ENCODE measurements at places on chromosomes 12 and 14. TPM values are rescaled to one million over a fixed set of nuclear protein-coding genes. Genes with fewer than 3 reads are reported as not detected.

The FGF23 gene
- total RNA-seq: not detected

The NTS gene
- total RNA-seq: not detected

The KCNMB4 gene
- 6.7 TPM for total RNA-seq

The CLEC2D gene
- 32.6 TPM for total RNA-seq

The CLEC4E gene
- total RNA-seq: not detected

The CIT gene
- total RNA-seq: 73.9 TPM

The DAO gene
- total RNA-seq: not detected

The TMEM132C gene
- not detected for total RNA-seq

The SIX4 gene
- total RNA-seq: 35.7 TPM

GRCh38 chr14:71267007-71267513 lies 359.8 kb downstream of the PCNX1 start:
- DNase-seq: no peak

GRCh38 chr12:49687941-49688340 lies 19.3 kb downstream of the FMNL3 start:
- no peak for DNase-seq

DNA sequence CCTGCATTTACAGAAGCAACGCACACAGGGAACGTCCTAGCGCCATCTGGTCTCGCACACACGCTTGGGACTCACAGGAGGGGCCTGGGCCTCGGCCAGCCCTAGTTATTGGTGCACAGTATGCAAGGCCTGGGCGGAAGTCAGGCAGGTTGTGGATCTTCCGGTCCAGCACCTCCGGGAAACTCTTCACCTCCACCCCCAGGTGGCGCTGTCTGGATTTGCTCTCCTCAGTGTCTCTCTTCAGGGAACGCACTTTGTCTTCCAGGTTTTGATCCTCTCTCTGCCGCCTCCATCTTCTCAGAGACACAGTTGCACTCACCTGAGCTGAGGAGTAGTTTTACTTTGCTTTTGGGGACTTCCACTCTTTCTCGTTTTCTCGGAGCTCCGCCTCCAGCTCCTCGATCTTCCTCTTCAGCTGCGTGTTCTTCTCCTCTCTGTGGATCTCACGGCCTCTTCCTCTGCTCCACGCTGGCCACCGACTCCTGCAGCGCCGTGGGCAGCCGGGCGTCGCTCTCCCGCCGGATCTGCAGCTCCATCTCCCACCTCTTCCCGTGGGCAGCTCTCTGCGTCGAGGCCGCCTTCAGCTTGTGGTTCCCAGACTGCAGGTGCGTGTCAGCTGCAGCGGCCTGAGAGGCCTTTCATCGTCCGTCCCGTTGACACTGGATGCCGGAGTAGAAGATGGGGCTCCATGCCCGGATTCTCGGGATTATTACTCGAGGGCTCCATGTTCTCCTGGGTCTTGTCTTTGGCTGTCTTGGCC lies 933.8 kb downstream of the TMEM121 start:
- DNase-seq: no peak

DNA sequence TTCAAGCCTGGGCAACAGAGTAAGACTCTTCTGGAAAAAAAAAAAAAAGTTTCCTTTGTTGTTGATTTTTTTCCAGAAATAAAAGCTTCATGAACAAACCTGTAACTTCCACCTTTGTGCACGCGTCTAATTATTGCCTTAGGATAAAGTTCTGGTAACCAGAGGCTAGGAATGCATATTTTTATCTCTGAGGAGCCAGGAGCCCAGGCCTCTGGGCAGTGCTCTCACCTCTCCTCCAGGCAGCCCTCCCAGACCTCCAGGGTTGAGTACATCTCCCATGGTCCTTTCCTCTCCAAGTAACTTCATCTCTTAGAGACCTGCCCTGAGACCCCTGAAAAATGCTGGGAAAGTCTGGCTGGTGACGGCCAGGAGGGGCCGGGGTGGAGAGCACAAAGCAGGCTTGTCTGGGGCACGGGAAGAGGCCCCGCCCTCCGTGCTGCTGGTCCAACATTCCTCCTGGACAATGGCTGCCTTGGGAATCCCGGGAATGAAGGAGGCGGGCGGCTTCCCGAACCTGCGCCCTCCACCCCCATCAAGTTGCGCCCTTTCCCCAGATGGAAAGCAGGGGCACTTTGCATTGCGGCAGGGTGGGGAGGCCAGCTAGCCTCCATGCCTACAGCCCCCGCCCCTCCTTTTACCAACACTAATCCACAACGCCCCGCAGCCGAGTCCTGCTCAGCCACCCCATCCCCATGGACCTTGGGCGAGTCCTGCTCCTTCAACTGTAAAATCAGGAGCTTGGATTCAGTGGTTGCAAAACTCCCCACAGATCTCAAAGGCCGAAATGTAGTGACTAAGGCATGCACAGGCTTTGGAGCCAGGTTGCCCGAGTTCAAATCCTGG lies 7.3 kb upstream of the FIGNL2 start:
- DNase-seq: no peak

DNA sequence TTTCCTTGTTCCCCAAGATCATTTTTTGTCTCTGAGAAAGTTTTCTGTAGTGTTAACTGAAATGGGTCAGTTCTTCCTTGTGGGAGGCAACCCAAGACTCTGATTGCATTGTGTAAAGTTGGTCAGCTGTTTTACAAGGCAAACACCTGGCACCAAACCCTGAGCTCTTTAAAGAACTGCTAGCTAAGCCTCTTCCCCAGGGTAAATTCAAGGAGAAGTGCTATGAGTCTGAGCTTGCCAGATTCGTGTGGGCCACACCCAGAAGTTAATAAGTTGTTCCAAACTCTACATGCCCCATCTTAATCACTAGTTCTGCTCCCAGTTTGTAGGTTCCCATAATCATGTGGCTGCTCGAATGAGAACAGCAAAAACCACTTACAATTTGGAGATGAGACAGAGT lies 214.5 kb downstream of the BTG1 start:
- no peak for DNase-seq

DNA sequence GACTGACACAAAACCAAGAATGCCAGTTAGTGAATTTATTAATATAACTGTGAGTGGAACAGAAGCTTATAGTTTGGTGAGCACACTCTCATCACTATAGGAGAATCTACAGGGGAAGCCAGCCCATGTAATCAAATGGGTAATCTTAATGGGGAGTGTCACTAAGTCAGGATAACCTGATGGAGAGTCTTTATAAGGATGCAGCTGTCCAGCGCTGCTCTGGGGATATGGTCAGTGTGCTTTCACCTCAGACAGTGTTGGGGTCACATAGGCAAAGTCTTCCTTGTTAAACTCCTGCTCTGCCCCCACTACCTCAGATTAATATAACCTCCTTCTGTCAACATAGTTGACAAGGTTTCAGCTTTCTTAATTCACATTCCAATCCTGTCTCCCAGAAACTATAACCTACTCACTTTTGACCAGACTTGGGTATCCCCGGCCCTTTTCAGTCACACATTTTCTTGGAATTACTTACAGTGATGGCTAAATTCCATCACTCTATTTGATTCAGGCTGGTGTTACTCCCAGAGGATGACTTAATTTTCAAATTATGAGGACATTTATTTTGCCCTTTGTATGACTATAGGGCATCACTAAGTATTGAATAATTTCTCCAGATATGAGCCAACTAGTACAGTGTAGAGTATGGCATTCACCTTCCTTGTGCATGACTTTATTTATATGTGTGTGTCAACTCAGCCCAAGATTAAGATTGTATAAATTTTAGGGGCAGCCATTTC lies 13.2 kb downstream of the STK38L start:
- DNase-seq: no peak

GRCh38 chr12:116474331-116474730 lies 84.8 kb upstream of the MAP1LC3B2 start:
- no peak for DNase-seq

DNA sequence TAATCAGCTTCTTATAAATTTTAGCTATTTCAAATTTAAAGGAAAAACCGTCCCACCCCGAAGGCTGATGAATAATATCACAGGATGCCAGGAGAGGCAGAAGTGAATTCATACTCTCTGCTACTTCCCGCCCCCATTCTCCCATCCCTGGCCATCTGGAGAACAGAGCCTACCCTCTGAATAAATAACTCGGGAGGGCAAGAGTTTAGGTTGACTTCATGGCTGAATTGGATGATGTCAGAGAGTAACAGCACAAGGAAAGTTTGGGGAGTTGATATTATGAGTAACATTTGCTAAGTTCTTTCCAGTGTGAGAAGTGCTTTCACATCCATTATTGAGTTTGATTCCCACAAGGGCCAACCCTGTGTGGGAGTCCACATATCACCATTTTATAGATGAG lies 241.6 kb downstream of the EGLN3 start:
- no peak for DNase-seq

DNA sequence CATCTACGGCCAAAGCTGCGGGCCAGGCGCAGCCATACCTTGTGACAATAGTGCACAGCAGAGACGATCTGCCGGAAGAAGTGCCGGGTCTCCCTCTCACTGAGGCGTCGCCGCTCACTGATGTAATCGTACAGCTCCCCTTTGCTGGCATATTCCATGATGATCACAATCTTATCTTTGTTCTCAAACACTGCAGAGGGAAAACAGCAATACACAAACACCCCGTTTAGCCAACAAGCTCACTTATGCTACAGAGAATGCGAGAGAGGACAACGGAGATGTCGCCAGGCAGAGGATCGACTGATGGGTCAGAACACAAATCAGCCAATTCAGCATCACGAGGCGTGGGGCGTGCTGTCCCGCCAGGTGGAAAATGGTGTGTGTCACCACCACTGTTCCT lies 52.1 kb downstream of the NUAK1 start:
- no peak for DNase-seq

GRCh38 chr12:835754-836518 lies 83.6 kb downstream of the WNK1 start:
- DNase-seq: no peak

GRCh38 chr12:48818831-48819590 lies 715 bp downstream of the CACNB3 start:
- DNase-seq: no peak

GRCh38 chr14:76863724-76864407 lies 37.7 kb downstream of the LRRC74A start:
- DNase-seq: peak; percentile 53

DNA sequence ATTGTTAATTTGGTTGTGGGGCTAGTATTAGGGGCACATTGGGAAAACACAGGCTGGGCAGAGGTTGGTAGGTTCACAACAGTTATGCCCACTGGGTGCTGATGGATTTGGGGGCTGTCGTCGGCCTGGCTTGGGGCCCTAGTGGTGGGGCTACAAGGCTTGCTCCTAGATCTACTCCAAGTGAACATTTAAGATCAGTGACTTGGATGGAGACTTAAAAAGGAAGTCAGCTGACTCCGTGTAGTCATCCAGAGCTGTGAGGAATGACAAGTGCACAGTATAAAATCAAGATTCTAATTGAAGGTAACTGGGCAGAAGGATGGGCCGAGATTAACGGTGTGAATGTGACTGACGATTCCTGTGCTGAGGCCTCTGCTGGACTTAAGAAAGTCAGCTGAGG lies 12.8 kb upstream of the NR4A1 start:
- no peak for DNase-seq

- no peak for DNase-seq
Observed at GRCh38 chr12:114774197-114774596, 90.2 kb upstream of the TBX3 start.

DNA sequence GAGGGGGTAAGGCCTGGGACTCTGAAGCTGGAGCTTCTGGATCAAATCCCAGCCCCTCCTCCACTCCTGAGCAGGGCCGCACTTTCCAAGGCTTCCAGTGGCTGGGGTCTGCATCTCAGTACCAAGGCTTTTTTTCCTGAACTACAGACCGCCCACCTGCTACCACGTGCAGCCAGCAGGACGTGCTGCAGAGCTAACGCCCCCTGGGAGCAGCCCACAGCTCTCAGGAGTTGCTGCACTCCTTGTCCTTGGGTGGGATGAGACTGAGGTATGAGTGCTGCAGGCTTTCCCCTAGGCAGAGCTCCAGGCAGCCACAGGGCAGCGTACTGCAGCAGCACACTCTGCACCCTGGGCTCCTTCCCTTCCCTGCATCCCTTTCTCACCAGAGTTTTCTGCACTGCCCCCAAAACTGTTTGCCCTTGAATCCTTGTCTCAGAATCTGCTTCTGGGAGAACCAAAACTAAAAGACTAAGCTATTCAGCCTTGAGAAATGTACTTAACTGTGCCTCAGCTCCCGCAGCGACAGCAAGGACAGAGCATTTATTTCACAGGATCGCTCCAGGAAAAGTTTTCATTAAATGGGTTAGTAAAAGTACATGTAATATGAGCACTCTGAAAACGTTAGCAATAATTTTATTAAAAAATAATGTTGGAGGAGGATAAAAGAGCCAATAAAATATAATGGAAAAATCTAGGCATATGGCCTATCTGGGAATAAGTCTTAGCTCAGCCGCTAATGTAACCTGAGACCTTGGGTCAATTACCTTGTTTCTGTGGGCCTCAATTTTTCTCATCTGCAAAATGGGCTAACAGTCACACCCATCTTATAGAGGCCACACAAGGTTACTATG lies 25.5 kb downstream of the RBM19 start:
- no peak for DNase-seq

DNA sequence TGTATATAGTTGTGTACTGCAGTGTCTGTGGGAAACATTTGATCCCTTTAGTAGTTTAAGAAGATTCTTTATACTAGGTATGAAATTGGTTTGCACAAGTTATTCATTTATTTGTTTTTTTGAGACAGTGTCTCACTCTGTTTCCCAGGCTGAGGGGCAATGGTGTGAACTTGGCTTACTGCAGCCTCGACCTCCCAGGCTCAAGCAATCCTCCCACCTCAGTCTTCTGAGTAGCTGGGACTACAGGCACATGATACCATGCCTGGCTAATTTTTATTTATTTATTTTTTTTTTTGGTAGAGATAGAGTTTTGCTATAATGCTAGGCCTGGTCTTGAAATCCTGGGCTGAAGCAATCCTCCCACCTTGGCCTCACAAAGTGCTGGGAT lies 209.4 kb downstream of the RASSF9 start:
- no peak for DNase-seq

DNA sequence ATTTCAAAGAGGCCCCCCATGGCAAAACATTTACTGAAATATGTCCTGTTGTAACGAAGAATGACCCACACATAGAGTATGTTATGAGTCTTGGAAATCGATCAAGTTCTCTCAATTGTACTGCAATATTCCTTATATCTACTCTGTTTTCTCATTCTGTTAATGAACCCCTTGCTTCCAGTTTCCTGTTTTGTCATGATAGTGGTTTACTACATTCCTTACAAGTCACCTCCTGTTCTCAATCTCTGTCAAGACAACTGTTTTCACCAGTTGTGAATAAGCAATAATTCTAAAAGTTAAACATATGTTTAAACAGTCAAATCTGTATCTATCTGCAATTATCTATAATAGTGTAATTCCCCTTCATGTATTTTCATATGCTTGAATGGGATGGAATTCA lies 16.4 kb upstream of the ARID2 start:
- DNase-seq: no peak

DNA sequence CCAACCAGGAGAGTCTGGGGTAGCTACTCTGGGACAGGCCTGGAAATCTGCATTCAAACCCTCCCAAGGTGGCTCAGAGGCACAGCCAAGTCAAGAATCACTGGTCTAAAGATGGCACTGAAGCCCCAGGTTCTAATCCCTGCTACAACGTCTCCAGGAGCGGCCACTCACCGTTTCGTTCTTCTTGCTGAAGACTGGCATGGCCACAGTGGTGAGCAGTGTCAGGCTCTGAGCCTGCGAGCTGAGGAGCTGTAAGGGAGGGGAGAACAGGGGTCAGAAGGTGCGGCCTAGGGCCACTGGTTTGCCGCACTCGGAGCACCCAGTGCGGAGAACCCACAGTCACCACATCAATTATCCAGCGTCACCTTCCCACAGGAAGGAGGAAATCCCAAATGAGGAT lies 38.8 kb downstream of the CACNA2D4 start:
- DNase-seq: no peak

Data from PC-9 (cell line).